Common myeloid progenitor, CD34-positive (primary cell): ENCODE measurements at places on chromosomes 16 and 17.

DNA sequence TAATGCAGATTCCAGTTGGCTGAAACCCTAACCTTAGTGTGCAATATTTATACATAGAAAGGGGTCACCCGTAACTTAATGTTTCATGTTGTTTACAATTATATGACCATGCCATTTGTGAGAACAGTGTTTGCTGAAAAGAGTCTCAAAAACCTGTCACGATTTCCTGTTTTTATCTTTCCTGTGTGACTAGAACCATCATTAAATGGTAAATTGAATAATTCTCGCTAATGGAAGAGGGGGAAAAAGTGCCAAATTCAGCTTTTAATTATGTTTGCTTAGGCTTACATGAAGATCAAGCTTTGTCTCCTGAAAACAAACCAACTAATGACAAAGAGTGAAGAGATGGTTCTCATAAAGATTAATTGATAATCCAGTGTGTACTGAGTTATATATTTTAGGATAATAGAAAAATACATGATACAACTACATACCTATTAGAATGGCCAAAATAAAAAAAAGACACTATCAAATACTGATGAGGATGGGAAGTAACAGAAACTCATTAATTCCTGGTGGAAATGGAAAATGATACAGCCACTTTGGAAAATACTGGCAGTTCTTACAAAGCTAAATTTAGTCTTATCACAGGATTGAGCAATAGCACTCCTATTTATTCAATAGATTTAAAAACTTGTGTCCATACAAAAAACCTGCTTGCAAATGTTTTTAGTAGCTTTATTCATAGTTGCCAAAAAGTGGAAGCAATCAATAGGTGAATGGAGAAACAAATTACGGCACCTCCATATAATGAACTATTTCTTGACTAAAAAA lies 141.7 kb downstream of the CDK5R1 start:
- DNase-seq: no peak

DNA sequence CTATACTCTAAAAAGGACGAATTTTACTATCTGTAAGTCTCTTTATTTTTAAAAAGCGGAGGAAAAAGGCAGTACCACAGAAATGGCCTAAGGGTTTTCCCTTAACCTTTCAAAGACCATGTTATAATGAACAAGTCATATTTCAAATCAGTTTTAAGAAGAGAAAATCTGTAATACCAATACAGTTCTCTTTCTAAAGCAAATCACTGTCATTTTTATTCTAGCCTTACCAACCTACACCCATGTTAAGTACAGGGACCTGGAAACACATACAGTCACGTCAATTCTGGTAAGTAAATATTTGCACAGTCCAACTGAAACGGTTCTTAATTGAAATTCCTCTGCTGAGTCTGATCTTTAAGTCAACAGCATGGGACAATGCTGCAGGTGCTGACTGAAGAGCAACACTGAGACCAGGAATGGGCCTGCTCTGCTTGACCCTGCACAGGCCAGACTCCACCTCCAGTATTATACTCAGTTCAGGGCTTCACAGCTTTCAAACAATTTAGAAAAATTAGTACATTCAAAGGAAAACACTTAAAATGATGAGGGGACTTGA lies 20.2 kb downstream of the MBTPS1 start:
- no peak for DNase-seq

- peak; percentile 89 for DNase-seq
These were observed 22.6 kb downstream of the CDRT4 start for GRCh38 chr17:15444805-15445204.

DNA sequence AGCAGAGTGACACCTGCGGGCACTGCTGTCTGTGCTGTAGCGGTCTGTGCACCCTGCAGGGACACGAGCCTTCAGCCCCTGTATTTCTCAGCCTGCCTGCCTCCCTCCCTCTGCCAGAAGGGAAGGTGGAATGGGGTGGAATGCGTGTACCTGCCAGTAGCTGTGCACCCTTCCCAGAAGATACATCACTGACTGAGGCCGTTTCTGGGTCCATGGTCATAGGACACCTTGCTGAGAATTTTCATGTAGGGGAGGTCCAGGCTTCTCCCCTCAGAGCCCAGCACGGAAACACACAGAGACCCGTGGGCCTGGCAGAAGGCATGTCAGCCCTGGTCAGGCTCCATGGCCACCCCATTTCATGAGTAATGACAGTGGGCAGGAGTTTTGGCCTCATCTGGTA lies 16.5 kb downstream of the DBNDD1 start:
- no peak for DNase-seq

DNA sequence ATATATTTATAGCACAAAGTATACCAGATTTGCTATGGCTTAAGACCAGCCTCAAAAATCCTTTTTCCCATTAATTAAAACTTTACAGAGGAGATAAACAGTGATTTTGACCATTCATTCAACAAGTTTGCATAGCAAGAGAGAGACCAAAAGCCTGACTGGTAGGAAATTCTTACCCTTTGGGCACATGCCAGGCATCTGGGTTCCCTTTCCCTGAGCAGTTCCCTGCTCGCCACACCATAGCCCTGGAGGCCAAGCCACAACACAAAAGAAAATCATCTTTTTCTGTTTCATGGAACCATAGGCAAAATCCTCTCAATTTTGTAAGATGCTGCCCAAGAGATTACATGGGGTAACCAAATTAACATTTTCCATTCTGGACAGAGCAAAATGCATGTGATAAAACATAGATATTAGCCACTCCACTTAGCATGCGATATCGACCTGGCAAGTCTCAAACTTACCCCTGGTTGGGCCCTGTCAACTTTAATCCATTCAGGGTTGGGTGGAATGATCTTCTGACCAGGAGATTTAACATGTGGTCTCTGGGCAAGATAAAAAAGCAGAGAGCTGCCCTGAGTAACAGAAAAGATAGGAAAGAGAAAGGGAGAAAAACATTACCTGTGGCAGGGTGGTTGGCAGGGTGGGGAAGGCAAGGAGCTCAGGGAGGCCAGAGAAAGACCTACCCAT lies 57.6 kb upstream of the B4GALNT2 start:
- DNase-seq: no peak

DNA sequence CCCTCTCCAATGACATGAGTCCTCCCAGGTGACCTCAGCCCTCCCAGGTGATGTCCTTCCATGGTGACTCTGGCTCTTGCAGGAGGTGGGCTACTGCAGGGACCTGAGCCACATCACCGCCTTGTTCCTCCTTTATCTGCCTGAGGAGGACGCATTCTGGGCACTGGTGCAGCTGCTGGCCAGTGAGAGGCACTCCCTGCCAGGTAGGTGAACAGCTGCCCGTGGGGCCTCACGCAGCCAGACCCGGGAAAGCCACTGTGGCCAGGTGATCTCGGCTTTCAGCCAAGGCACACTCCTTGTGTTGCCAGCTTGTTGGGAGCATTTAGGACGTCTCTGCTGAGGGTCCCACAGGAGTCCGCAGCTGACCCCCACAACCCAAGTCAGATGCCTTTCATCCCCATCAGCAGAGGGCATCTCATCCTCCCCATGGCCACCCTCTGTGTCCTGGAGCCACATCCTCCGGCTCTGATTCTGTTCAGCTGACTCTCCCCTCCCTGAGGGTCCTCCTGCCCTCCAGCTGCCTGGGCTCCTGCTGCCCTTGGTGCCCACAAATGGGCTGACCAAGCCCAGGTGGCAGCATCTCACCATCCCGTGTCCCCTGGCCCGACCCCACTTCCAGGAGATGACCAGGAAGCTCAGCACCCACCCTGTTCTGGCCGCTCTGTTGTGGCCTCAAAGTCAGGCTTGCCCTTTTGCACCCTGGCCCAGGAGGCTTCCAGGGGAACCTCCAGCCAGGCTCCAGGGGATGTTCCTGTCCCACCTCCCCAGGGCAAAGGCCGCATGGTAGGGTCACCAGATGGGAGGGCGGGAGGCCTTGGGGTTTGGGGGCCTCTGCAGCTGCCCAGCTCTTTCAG lies 20.1 kb downstream of the USP6 start:
- no peak for DNase-seq

- DNase-seq: peak; percentile 79
These were observed 13.1 kb downstream of the RAPGEFL1 start for GRCh38 chr17:40190197-40191021.

DNA sequence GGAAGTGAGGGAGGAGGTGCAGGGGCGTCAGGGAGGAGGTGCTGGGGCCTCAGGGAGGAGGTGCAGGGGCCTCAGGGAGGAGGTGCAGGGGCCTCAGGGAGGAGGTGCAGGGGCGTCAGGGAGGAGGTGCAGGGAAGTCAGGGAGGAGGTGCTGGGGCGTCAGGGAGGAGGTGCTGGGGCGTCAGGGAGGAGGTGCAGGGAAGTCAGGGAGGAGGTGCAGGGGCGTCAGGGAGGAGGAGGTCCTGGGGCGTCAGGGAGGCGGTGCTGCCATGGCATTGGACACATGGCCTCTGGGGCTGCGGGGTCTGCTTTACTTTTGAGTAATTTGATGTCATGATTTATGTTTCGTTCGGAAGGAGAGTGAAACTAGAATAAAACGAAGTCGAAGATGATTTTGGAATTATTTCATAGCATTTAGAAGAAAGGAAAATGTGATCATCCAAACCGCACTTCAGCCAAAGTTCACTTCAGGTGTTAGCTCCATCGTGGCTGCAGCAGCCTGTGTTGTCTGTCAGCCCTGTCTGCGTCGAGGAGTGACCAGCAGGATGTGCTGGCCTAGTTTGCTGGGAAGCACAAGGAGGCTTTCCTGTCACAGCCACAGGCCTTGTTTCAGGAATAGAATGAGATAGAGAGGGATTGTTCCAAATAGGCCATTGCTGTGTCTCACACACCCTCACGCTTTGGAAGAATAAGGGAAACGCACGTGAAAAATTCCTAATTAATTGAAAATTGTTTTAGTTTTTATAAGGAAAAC lies 42.8 kb downstream of the RAB11FIP3 start:
- peak; percentile 40 for DNase-seq

DNA sequence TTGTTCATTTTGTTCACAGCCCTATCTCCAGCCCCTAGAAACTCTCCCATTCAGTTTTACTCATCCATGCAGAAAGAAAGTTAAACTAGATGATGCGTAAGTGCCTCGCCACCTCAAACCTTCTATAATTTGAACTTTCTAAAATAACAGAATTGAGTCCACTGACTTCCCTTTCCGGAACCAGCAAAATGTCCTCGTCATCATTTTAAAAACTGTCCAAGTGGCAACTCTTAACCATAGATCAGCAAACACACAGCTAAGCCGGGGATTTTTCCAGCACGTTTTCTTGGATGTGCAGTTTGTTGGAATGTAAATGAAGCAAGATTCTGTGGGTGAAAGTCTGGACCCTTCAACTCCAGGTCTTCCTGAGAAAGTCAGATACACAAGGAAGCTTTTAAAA lies 369.7 kb upstream of the ERCC4 start:
- DNase-seq: no peak

- no peak for DNase-seq
These were observed 62.8 kb upstream of the HS3ST2 start for GRCh38 chr16:22751104-22751667.

- no peak for DNase-seq
These were observed 2.9 kb downstream of the CMC2 start for GRCh38 chr16:81003610-81004460.

DNA sequence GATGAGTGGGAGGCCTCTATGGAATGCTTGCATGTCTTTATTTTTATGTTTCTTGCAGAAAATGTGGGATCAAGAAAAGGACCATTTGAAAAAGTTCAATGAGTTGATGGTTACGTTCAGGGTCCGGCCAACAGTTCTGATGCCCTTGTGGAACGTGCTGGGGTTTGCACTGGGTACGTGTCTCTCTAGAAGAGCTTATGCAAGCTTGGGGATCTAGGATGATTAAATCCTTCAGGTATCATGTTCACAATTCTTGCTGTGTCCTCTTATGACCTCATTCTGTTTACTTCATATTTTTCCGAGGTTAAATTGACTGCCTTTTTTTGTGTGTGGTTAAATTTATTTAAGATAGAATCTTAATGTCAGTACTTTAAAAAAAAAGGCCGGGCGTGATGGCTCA lies 6.4 kb downstream of the COQ7 start:
- no peak for DNase-seq

GRCh38 chr17:21041741-21042457 lies 912 bp downstream of the USP22 start:
- peak; percentile 70 for DNase-seq

DNA sequence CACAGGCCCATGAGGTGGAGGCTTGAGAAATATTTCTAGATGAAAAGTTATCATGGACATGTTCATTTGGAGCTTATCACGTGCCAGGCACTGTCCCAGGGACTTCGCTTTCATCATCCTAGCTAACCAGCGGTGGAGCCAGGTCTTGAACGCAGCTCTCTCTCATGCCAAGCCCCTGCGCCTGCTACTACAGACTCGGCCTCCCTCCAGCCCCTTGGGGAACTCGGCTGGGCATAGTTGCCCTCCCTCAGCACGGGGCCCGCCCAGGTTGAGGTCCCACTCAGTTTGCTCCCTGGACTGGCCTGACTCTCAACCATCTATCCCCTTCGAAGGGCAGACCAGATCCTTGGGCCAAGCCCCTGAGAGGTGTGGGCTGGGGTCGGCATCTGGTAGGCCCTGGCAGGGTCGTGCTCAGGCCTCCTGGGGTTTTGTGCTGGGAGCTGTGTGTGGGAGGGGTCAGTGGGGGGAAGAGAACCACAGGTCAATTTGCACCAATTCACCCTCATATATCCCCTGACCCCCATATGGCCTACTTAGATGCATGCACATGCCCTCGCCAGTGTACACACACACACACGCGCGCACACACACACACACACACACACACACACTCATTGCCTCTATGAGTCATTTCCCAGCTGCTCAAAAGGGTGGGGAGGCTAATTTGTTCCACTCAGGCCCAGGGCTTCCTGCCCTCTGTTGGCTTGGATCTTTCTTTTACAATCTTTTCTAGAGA lies 12.1 kb upstream of the SCN4A start:
- DNase-seq: peak; percentile 88

- DNase-seq: no peak
These were observed 30.6 kb downstream of the CDRT15 start for GRCh38 chr17:14205992-14206461.

DNA sequence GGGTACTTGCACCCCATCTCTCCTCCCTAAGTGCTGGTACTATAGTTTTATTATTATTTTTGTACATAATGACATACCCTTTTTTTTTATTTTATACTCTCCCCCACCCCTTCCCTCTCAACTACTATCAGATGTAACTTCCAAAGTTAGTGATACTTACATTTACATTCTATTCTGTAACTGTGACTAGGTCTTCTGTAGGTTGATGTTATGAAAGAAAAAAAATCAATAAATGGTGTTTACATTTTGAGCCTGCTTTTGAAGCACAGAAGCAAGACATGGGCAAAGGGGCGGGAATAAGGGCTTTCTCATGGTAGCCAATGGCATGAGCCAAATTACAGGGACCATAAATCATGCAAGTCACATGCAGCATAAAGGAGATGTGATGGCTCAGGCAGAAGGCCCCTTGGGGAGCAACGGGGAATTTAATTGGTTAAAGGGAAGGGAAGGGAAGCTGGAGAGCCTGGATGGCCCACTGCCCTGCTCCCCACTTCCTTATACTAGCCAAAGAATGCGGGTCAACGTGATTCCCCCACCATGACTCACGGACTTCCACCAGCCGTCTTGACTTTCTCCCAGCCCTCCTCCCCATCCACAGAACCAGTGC lies 2.4 kb upstream of the ACSF2 start:
- peak; percentile 38 for DNase-seq

- no peak for DNase-seq
These were observed 8.0 kb downstream of the SEZ6 start for GRCh38 chr17:28997806-28998205.
